A172 (cell line): ENCODE measurements at places on chromosomes 16 and 17.

DNA sequence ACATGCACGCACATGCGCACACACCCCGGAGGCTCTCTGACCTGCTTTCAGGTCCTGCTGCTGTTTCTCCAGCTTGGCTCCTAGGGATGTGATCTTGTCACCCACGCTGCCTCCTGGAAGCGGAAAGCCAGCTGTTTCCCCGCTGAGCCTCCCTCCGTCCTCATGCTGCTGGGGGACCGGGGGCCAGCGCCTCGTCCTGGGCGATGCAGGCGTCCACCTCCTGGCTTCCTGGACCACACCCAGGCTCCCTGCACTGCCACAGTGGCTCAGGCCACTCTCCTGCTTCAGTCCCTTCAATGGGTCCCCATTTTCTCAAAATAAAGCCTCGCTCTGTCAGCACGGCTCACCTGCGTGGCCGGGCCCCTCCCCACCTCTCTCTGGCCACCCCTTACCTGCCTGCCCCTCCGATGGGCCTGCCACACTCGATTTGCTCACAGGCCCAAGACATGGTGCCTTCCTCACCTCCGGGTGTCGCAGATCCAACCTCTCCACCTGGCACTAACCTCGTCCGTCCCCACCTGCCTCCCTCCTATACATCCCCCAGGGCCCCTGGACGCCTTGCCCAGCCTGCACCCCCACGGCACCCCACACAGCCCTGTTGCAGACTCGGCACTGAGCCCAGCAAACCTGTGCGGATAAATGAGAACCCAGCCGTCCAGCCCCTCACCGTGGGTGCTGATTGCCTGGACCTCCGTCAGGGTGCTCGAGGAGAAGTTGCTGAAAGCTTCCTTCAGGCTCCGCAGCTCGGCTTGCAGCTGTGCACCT is 6.6 kb downstream of the ASGR2 start:
- no peak for DNase-seq

GRCh38 chr16:53282975-53283946 is 151.0 kb upstream of the RBL2 start:
- DNase-seq: peak; percentile 50

- DNase-seq: no peak
These were observed 15.9 kb downstream of the KPNB1 start for GRCh38 chr17:47665655-47666054.

DNA sequence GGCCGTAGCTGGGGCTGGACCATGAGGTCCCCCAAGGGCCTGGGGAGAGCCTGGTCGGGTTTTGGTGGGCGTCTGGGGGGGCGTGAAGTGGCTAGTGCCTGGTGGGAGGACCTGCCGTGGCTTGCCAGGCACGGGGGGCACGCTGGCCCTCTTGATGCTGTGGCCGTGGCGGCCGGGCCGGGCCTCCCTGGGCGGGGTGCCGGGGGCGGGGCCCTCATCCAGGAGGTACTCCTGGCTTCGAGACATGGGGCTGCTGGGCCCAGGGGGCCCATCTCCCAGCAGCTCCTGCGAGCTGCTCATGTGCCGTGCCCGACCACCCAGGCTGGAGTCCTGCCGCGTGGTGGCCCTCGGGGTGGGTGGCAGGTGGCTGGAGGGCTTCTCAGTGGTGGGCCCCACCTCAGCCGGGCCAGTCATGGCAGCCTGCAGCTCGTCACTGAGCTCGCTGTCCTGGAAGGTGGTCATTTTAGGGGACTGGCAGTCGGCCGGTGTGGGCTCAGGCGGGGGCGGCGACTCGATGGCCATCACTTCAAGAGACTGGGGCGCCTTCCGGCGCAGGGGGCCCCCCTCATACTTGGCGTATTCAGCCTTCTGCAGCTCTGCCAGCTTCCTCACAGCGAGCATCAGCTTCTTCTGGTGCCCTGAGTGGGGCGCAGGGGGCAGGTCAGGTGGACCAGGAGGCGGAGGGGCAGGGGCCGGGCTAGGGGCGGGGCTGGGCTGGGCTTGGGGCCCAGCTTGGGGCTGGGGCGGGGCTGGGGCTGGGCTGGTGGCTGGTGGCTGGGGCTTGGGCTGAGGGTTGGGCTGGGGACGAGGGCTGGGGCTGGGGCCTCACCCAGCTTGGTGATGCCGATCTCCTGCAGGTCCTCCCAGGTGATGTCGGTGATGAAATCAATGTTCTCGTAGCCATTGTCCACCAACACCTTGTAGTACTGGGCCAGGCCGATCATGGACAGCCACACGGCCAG is 15.2 kb downstream of the CASKIN1 start:
- no peak for DNase-seq

- DNase-seq: no peak
These were observed 414.1 kb upstream of the SALL1 start for GRCh38 chr16:51565184-51565583.

- DNase-seq: no peak
These were observed 20.1 kb upstream of the HYDIN start for GRCh38 chr16:71250461-71251235.
